Suppressor macrophage treated with lipopolysaccharide for 1 hour (primary cell): ENCODE measurements at places on chromosomes 16 and 17.
A peak's percentile ranks its signal among the peaks of the same experiment; 100 is the strongest.

DNA sequence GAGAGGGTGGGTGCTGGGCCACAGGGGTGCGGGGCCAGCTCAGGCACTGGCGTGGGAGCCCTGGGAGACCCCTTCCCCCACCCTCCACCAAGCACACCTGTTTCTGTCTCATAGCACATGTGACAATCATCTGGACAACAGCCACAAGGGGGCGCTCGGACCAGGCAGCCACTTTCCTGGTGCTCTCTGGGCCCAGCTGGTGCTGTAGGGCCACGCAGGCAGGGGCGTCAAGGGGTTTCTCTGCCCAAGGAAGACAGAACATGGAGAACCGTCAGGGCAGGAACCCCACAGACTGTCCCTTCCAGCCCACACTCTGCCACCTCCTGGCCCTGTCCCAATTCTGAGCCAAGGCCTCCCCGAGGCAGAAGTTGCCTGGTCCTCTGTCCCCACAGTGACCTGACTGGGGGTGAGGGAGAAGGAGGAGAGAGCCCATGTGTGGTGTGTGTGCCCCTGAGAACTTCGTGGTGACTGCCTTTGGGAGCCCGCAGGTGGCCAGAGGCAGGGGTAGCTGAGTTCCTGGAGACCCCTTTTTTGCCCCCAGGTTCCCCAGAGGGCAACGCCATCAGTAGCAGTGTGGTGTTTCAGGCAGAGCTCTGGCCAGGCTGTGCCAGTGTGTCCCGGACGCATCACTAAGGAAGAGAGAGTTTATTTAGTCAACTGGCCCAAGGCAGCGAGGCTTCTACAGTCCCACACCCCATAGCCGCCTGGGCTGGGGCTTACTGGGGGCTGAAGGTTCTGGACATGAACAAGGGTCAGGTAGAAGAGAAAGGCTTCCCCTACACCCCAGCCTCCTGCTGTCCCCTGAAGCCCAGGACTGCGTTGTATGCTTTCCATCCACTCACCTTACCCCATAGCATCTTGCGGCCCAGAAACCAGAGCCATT is 3.1 kb upstream of the SETD6 start:
- peak; percentile 65 for DNase-seq

- DNase-seq = no peak
Observed at GRCh38 chr16:77207030-77207429, 7.8 kb downstream of the SYCE1L start.

DNA sequence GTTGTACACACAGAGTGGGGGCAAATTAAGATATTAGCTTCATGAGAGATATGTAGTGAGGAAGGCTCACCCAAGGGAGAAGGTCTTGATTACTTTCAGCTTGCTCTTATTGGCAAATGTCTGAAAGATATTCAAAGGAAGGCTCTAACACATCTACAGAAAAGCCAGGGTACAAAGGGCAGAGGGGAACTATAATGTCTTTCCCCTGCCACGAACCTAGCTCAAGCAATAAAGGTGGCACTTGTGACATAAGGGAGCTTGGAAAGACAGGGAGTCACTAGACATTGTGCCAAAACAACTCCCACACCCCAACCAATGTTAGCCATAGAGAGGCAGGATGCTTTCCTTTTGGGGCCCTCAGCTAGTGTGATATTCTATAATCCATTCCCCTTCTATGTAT is 52.2 kb upstream of the SOX9 start:
- DNase-seq = no peak

DNA sequence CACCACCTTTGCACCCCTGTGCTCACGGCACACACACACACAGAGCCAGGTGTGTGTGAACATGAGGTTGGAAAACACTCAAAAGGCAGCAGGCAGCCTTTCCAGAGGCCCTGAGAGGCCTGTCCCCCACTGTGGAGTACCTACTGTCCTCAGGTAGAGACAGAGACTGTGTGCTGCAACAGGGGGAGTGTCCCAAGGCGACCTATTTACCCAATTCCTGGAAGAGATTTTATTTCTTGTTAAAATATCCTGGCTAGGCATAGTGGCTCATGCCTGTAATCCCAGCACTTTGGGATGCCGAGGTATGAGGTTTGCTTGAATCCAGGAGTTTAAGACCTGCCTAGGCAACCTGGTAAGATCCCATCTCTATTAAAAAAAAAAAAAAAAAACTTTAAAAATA is 108.5 kb downstream of the COPRS start:
- DNase-seq = no peak

DNA sequence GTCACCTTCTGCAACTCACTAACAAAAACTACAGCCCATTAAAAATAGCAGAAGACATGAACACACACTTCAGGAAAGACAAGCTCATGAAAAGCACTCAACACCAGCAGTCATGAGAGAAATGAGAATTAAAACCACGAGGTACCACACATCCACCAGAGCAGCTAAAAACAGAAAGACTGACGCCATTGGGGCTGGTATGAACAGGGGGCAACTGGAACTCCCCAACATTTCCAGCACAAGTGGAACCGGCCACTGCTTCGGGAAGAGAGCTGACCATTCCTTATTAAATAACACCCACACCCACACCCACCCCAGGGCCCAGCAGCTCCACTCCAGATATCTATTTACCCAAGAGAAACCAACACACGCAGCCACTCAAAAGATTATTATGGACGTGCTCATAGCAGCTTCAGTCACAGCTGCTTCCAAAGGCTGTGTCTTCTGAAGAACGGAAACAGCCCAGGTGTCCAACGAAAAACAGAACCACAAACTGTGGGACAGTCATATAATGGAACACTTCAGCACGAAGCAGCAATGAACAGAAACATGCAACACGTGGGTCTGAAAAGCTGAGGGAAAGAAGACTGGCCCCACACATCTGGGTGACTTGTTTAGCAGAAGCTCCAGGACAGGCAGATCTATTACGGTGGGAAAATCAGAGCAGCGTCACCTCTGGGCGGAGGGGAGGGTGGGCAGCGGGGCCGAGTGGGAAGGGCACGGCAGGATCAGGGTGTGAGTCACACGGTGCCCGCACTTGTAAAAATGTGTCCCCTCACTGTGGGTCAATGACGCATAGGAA is 41.1 kb downstream of the KLHDC4 start:
- no peak for DNase-seq

DNA sequence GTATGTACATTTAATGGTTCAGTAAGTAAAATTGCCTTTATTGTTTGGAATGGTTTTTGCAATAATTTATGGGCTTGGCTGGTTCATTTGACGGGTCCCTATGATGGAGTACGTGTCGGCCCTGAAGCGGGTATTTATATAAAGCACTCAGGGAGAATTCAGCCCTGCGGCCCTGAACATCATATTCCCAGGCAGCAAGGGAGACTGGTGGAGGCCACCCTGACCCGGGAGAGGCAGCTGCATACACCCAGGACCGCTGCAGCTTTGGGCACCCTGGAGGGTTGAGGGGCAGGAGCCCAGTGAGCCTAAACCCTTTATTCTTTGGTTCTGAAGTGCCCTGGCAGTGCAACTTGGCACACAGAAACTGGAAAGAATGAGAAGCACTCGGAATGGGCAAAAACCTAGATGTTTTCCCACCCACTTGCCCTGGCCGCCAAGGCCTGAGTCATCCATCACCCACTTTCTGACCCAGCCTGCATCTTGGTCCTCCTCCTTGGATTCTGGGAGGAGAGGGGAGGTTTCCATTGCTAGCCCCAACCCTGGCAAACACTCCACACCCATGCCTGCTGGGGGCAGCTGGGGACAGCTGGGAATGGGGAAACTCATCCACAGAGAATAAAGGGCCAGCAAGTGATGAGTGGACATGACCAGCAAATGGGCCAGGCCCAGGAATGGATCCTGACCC is 162.2 kb upstream of the TNRC6C start:
- DNase-seq = no peak
